Stimulated activated CD8-positive, alpha-beta memory T cell treated with anti-CD3 and anti-CD28 coated beads, Interleukin-4, amount 100 ng/mL, for 4 hours (primary cell): ENCODE measurements at places on chromosomes 3 and 15.

- DNase-seq: no peak
Observed at GRCh38 chr3:138396752-138397410, 37.5 kb upstream of the ESYT3 start.

DNA sequence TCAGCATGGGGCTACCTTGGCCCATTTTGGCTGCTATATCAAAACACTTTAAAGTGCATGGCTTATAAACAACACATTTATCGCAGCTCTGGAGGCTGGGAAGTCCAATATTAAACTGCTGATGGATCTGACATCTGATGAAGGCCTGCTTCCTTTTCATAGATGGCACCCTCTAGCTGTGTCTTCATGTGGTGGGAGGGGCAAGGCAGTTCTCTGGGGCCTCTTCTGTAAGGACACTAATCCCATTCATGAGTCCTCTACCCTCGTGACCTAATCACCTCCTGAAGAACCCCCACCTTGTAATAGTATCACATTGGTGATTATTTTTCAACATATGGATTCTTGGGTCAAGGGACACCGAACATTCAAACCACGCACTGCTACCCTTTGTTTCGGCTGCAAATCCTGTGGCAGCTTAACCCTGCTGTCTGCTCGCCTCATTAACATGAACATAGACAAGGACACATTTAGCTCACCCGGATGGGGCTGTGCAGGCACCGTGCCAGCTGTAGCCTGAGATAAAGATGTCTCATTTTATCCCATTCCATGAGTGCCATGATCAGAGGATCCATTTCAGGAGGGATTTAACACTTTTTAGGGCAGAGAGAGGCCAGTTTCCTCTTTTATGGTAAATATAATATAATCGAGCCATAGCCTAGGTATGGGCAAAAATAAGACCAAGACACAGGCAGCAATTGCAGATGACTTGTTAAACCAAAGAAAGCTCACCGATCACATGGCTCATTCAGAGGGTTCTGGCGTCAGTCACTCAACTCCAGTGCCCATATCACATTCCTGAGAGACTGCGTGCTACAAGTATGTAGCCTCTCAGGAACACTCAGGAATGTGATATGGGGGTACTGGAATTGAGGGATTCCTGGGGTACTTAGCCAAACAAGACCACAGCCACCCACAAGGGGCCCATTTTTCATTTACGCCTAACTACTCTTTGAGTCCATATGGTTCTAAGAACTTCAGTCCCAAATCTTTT lies 251.1 kb upstream of the ST8SIA2 start:
- no peak for DNase-seq

GRCh38 chr3:3552761-3553160 lies 246.5 kb upstream of the LRRN1 start:
- no peak for DNase-seq

DNA sequence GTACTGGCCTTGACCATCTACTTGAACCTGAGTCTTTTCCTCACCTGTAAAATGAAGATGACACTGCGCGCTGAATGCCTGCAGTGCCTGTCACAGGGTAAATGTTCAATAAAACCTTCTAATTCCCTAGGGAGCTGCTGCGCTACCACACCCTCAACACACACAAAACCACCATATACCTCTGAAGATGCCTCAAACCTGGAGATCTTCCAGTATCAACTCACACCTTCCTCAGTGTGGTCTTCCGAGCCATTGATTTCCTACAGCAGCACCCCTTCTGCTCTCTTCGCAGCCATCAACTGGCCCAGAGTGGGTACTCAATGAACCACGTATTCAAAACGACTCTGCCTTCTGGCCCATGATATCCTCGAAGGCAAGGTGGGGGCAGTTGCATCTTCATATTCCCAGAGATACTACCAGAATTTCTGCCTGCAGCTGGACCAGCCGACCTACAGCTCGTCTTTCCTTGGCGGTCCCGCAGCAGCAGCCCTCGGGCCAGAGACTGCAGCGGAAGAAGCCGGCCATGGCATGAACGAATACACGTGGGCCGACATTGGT lies 695 bp downstream of the RPL32 start:
- DNase-seq: no peak

- DNase-seq: no peak
Observed at GRCh38 chr15:36671017-36671416, 91.6 kb downstream of the CDIN1 start.
